ENCODE measurements at places on chromosomes 2 and 18.

GRCh38 chr18:74832999-74833398 lies 235.3 kb downstream of the ZNF407 start:
- H3K4me1 ChIP-seq, result peaks cover 10% of the 10 kb centered on the region
- DNase-seq, result no peak
- no peak overlapping the region for H3K4me3 ChIP-seq
- no peak overlapping the region for H3K27ac ChIP-seq

- H3K27me3 ChIP-seq, result no peaks in the 10 kb centered on the region
- no peak for DNase-seq
- H3K36me3 ChIP-seq, result no peaks in the 10 kb centered on the region
- no peak overlapping the region for H3K27ac ChIP-seq
These were observed 217.1 kb downstream of the SLC4A3 start for GRCh38 chr2:219844401-219845091.

DNA sequence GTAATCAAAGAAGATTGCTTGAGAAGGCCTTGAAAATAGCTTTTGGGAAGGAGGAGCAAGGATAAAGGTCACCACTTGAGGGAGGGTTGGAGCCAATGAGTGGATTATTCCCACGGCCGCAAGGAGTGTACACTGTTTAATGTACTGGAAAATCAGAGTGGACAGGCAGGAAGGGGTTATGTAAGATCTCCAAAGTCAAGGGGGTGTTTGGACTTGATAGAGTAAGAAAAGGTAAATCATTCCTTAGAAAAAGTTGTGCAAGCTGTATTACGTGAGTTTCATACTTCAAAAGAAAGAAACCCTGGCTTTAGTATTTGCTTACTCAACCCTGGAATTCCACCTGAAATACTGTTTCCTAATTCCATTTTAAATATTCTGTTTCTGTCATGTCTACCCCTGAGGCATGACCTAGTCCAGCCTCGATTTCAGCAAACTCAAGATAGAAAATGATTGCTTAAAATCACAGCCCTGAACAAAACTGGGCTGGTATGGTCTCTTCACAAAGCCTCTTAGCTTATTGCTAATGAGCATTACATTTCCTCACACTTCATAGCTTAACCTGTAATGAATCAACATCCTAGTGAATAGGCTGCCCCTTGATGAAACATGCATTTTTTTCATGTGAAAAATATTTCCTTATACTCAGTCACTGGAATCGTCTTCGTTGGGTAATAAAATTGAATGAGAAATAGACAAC lies 1.1 kb downstream of the MREG start:
- no peaks in the 10 kb centered on the region for H3K27me3 ChIP-seq
- H3K27ac ChIP-seq, result no peak overlapping the region
- H3K36me3 ChIP-seq, result no peaks in the 10 kb centered on the region
- H3K4me3 ChIP-seq, result peak overlapping the region; percentile 92

- DNase-seq, result no peak
- no peak overlapping the region for H3K4me3 ChIP-seq
- H3K36me3 ChIP-seq, result no peaks in the 10 kb centered on the region
- H3K27ac ChIP-seq, result no peak overlapping the region
These were observed 43.0 kb downstream of the KIF3C start for GRCh38 chr2:25939257-25939668.

DNA sequence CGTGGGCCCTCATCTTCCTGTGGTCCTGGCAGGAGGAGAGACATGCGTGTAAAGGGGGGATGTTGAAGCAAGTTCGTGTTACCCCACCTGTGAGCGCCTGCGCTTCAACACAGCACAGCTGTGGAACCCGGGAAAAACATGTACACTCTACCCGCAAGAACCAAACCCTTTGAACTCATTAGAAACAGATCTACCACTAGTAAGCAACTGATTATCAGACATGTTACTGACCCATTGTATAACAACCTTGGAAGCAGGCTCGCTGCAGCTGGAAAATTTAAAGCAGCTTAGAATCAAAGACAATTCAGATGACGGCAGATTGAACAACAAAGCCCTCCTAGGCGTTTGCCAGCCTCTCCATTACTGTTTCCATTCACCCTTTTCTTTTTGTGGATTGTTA lies 771.7 kb upstream of the SALL3 start:
- H3K4me1 ChIP-seq, result peaks cover 18% of the 10 kb centered on the region
- H3K4me3 ChIP-seq, result no peak overlapping the region
- no peak overlapping the region for H3K27ac ChIP-seq

DNA sequence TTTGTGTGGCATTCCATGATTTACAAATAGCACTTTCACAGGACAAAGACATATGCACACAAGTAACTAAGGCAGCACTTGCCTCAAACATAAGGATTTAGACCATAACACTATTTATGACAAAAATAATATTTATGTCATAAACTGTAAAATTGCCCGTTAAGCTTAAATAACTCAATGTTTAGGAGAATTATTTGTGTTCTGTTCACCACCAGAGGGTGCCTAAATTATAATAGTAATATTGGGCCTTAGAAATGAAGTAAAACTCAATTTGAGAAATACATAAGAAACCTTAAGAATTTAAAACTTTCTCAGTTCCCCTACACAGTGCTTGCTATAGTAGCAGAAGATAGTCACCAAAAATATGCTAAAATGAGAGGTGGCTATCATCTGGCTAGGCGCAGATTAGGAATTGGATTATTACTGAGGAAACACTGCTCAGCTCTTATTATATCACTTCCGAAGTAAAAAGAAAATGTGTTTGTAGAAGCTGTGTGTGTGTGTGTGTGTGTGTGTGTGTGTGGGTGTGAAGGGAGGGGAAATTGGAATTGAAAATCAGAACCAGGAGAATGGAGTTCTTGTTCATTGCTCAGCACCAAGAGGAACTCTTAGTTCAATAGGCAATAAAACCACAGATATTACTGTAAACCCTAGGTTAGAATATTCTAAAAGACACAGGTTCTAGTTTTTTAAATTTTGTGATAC lies 4.9 kb upstream of the CHN1 start:
- peaks cover 36% of the 10 kb centered on the region for H3K4me1 ChIP-seq
- no peaks in the 10 kb centered on the region for H3K27me3 ChIP-seq
- DNase-seq, result no peak
- H3K4me3 ChIP-seq, result no peak overlapping the region
- no peak overlapping the region for H3K27ac ChIP-seq
- H3K36me3 ChIP-seq, result no peaks in the 10 kb centered on the region

- no peak for DNase-seq
- no peak overlapping the region for H3K4me3 ChIP-seq
- no peaks in the 10 kb centered on the region for H3K27me3 ChIP-seq
- H3K27ac ChIP-seq, result no peak overlapping the region
- no peaks in the 10 kb centered on the region for H3K4me1 ChIP-seq
- H3K36me3 ChIP-seq, result no peaks in the 10 kb centered on the region
These were observed 11.8 kb downstream of the VIL1 start for GRCh38 chr2:218430721-218431120.

GRCh38 chr18:22297008-22297407 lies 120.7 kb downstream of the CTAGE1 start:
- H3K27me3 ChIP-seq, result peaks cover 23% of the 10 kb centered on the region
- peaks cover 7% of the 10 kb centered on the region for H3K4me1 ChIP-seq
- no peak for DNase-seq
- H3K36me3 ChIP-seq, result no peaks in the 10 kb centered on the region
- no peak overlapping the region for H3K27ac ChIP-seq

Measured in neural progenitor cell (in vitro differentiated cells).